Stimulated activated CD4-positive, alpha-beta T cell treated with anti-CD3 and anti-CD28 coated beads, Interleukin-1b, Interleukin-23, amount 100 ng/mL, for 1 hour (primary cell): ENCODE measurements at places on chromosomes 4 and X.
A peak's percentile ranks its signal among the peaks of the same experiment; 100 is the strongest.

DNA sequence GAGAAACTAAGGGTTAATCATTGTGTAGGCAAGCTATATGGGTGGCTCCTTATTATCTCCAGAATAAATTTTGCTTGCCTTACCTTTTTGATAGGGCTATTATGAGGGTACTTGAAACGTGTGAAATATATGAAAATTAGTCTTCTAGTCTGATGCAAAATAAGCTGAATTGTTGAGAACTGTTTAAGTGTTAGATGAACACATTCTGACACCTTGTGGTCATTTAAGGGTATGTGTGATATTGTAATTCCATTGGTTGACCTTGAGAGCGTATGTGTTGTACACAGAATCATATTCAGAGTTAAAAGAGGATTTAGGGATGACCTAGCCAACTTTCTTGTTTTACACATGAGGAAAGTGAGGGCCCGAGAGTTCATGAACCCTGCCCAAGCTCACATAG is 44.6 kb upstream of the LINC00632 start:
- no peak for DNase-seq

DNA sequence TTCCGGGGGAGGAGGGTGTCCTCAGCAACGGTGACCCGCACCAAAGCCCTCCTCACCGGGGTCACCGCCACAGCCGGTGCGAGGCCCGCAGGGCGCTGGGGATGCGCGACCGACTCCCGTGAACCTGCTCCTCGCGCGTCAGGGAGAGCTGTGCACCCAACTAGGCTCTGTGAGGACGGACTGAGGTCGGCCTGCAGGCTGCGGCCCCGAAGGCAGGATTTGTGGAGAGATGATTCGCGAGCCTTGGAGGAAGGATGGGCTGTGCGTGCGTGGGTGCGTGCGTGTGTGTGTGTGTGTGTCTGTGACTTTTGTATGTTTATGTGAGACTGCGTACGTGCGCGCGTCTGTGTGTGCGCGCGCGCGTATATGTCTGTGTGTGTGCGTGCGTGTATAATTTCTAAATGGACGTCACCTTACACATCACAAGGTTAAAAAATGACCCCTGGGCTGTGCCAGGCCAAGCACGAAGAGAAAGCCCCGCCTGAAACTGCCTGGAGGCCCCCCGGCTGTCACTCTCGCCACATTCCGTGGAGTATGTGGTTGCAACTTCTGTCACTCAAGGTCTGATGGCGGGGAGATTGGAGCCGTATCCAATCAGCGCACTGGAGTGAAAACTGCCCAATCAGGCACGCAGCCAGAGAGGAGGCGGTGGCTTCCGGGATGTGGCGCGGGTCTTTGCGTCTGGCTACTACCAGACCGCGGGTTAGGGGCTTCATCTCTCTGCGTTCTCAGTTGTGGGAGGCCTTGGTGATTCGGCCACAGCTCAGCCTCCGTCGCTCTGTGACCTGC is at the start of gene ZNF141:
ZNF141 (plus strand) TSS at position 672 of the 789 bp plus-strand sequence. CDS start 170 bp downstream, outside the sequence.
- peak; percentile 73 for DNase-seq

DNA sequence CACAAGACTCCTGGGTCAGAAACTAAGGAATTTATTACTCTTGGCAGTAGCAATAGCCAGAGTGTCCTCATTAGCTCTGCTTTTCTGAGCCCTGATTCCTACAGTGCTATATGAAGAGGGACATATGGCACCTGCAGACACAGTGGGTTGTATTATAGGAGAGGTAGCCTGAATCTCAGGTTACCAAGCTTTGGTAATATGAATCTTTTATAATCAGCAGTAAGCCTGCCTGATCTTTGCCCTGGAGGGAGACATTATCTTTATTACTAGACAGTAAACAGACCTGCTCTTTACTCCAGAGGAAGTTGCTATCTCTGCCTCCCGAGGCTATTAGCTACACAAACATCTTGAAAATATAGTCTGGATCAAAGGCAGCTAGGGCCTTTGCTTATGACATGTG is 62.5 kb upstream of the HOPX start:
- DNase-seq = no peak

- DNase-seq = no peak
Observed at GRCh38 chr4:13464973-13465372, 19.2 kb downstream of the RAB28 start.

GRCh38 chr4:69224891-69225290 is 10.3 kb upstream of the UGT2B11 start:
- no peak for DNase-seq

DNA sequence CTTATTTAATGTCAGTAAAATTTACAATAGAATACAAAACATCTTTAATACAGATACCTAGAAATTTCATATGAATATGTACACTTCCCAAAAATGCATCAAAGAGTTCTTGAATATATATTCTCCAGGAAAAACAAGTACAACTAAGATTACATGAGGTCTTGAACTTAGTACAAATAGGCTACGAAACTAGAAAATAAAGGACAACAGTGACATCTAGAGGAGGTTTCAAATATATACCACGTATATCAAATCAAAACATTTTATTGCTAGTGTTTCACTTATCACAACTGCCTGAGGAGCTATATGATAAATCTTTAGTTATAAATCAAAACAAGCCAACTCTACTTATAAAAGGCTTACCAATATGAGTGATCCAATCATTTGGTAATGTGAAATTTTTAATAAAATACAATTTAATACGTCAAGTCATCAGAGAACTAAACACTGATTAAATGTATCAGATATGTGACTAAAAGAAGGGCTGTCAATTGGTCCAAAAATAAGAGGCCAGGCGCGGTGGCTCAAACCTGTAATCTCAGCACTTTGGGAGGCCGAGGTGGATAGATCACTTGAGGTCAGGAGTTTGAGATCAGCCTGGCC is 36.6 kb downstream of the ANAPC10 start:
- DNase-seq = no peak

DNA sequence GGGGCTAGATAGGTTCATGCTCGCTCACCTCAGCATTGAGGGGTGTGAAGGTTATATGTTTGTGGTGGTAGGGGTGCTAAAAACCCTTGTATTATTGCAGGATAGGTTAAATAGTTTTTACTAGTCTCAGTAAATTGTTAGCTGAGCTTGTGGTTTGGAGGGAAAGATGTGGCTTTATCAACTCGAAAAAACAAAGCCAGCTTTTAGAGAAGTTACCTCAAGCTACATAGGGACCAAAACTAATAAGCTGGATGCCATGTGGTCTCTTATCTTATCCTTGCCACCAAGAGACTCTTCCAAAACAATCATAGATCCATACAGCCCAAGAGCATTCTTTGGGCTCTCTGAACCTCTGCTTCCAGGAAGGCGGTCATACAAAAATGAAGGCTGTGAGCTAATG is 29.2 kb downstream of the MSN start:
- no peak for DNase-seq

- no peak for DNase-seq
Observed at GRCh38 chr4:140808256-140808655, 52.1 kb upstream of the TBC1D9 start.

GRCh38 chr4:26491449-26492170 is 1.3 kb upstream of the CCKAR start:
- no peak for DNase-seq

DNA sequence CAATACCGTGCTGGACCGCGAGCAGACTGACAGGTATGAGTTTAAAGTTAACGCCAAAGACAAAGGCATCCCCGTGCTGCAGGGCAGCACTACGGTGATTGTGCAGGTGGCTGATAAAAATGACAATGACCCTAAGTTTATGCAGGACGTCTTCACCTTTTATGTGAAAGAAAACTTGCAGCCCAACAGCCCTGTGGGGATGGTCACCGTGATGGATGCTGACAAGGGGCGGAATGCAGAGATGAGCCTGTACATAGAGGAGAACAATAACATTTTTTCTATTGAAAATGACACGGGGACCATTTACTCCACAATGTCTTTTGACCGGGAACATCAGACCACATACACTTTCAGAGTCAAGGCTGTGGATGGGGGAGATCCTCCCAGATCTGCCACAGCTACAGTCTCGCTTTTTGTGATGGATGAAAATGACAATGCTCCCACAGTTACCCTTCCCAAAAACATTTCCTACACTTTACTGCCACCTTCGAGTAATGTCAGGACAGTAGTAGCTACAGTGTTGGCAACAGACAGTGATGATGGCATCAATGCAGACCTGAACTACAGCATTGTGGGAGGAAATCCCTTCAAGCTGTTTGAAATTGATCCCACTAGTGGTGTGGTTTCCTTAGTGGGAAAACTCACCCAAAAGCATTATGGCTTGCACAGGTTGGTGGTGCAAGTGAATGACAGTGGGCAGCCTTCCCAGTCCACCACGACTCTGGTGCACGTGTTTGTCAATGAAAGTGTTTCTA is 3.2 kb downstream of the PCDH7 start:
- DNase-seq = no peak

- DNase-seq = no peak
Observed at GRCh38 chrX:150405006-150405405, 41.9 kb downstream of the MAMLD1 start.

- no peak for DNase-seq
Observed at GRCh38 chrX:91435395-91435794, 756 bp downstream of the PABPC5 start.

- no peak for DNase-seq
Observed at GRCh38 chr4:8308856-8309771, 39.6 kb downstream of the HTRA3 start.

DNA sequence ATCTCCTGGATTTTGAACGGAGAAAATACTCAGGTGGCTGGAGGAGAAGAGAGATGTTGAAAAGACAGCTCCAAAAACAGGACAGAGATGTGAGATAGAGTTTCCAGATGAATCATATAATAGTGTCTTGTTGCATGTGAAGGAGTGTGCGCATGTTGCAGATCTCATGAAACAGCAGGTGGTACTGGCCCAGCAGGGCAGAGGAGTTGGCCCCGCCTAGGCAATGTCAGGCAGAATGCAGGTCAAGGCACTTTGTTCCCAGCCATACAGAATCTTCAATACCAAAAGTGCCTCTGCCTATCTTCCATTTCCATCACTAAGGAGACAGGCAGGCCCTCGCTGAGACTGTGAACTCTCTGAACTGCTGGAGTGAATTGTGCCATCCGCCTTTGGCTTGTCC is 63.9 kb upstream of the FAT1 start:
- DNase-seq = no peak

DNA sequence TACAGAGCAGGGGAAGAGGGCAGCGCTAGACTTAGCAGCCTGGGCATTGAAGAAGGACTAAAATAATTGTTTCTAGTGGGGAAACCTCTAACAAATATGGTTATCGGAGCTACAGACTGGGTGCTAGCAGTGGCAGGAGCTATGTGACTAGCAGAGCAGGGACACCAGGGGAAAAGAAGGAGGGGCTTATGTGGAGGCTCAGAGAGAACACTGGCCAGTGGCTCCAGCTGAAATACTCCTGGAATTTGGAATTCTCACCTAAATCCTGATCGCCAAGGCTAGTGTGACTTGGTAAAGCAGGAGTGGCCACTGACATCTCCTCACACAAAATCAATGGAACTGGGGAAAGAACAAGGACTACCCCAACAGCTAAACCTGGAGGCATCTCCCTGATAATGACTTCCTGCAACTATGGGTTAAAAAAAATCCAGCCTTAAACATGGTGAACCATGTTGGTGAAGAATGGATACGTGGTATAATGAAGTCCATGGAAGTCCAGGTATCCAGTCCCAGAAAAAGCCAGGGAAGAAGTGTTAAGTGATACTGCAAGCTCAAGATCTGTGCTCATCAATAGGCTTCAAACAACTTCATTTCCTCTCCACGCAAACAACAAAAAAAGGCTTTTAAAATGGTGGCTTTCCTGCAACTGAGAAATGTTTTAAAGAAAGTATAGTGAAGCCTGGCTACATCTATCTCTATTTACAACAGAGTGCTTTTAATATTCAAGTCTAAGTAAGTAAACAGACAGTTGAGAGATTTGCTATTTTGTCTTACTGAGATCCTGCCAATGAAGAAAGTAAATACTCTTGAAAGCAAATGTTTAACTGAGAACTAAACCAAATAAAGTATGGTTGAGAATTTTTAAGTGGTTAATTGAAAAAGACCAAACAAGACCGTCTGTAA is 1.8 kb downstream of the TAPT1 start:
- DNase-seq = no peak
